Activated effector memory CD4-positive, alpha-beta T cell treated with Interleukin-2 at 50 U/mL for 16 hours (primary cell): ENCODE measurements at places on chromosomes 11 and 22.

- no peak for DNase-seq
These were observed 551 bp downstream of the AGBL2 start for GRCh38 chr11:47714554-47715081.

GRCh38 chr22:43085658-43086606 lies 3.3 kb downstream of the TTLL1 start:
- no peak for DNase-seq

GRCh38 chr11:113477321-113477720 lies 2.1 kb upstream of the DRD2 start:
- no peak for DNase-seq

GRCh38 chr22:31611061-31611760 lies 50.8 kb downstream of the PISD start:
- no peak for DNase-seq

GRCh38 chr22:50610581-50610980 lies 10.0 kb downstream of the MAPK8IP2 start:
- no peak for DNase-seq

DNA sequence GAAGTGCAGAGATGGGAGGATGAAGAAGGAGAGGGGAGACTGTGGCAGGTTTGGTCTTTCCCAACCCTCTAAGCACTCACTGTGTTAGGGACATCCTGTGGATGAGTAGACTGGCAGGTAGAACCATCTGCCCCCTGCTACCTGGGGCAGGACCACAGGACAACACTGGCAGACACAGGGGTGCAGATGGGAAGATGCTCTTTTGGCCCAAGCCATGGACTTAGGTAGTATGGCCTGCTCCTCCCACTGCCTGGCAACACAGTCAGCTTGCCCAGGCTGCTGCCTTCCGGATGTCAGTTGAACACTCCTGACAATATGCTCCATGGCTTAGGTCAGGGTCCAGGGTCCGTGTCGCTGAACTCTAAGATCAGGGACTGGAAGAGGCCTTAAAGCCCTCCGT lies 140.7 kb upstream of the NAV2 start:
- DNase-seq = no peak

GRCh38 chr22:20773793-20774212 lies at the start of gene SERPIND1:
TSS of gene SERPIND1 (plus strand) at chr22:20774113. CDS start at chr22:20779313, 5,200 bp downstream.
- DNase-seq = no peak

DNA sequence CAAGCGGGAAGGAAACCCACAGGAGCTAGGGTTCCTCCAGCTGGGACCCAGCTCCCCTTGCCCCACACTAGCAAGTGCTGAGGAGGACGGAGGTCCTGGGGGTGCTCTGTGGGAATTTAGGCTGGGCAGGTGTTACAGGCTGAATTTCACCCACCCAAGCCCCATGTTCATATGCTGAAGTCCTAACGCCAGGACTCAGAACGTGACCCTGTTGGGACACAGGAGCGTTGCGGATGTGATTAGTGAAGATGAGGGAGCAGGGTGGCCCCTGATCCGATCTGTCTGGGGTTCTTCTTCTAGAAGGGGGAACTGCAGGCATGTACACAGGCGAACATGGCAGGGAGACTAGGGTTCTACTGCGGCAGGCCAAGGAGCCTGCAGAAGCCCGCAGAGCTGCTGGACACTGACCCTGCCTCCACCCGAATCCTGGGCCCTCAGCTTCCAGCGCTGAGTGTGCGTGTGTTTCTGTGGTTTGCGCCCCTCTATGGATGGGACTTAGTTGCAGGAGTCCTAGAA lies 103.4 kb upstream of the FGF3 start:
- no peak for DNase-seq

- DNase-seq = no peak
These were observed 1.2 kb downstream of the MSANTD2 start for GRCh38 chr11:124798991-124799347.

- no peak for DNase-seq
These were observed 97.0 kb downstream of the FAM181B start for GRCh38 chr11:82636615-82637014.

DNA sequence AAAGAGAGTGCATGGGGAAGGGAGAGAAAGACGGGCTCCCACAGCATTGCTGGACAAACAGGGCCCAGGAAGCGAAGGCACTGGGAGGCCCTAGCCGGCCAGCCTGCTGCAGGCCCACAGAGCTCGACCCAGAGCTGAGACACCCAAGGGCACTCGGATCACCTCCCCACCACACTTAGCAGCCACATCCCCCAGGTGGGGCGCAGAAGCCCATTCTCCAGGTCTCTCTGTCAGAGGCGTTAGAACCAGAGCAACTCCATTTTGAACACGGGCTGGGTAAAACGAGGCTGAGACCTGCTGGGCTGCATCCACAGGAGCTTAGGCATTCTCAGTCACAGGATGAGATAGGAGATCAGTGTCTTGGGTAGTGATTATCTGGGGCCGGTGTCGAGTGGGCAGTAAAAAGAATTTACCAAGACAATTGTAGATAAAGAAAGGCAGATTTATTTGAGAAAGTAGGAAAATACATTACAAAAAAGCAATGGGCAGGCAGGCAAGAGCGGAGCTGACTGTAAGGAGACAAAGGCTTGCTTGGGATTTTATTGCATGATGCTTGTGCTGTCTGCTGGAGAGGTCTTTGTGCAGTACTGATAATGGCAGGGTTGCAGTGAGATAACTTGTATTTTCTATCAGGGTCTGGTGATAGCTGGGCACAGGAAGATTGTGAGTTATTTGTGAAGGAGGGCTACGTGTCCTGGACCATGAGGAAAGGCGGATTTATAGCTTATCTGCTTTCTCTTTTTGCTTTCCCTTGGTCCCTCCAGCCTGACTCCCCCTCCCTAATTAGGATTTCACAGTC lies 13.4 kb upstream of the CAPN5 start:
- no peak for DNase-seq

DNA sequence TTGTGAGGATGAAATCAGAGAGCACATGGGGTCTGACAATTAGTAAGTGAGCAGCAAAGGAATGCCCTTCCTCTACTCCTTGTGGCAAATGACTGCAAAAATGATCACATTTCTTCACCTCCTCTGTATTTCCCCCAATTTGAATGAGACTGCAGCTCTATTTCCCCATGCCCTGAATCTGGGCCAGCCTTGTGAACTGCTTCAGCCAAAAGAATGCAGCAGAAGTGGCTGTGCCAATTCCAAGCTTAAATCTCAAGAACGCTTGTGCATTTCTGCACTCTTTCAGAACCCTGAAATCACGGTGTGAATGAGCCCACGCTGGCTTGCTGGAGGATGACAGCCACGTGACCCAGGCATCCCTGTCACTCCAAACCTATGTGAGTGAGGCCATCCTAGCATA lies 9.9 kb downstream of the SLC43A3 start:
- no peak for DNase-seq

DNA sequence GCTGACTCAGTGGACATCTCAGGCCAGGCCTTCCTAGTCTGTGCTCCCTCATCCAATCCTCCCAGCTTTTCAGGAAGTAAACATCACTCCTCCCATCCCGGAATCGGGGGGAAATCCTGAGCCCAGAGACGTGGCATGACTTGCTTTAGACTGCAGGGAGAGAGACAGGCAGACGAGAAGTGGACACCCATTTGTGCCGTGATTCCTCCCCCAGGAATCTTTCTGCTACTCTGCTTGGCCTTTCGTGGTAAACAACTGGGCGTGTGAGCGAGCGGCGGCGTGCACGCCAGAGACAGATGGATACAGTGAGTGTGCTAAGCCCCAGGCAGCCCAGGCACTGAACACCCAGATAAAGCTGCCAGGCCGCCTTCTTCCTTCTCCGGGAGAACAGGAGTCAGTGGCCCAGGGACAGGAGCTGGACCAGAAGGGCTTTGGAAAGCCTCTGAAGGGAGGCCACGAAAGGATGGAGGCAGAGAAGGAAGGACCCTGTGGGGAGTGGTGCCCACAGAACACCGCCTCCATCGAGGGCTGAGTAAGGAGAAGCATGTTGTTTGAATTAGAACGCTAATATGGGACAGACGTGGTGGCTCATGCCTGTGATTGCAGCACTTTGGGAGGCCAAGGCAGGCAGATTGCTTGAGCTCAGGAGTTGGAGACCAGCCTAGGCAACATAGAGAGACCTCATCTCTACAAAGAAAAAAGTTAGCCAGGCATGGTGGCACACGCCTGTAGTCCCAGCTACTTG lies 53.0 kb upstream of the PRR5 start:
- no peak for DNase-seq

DNA sequence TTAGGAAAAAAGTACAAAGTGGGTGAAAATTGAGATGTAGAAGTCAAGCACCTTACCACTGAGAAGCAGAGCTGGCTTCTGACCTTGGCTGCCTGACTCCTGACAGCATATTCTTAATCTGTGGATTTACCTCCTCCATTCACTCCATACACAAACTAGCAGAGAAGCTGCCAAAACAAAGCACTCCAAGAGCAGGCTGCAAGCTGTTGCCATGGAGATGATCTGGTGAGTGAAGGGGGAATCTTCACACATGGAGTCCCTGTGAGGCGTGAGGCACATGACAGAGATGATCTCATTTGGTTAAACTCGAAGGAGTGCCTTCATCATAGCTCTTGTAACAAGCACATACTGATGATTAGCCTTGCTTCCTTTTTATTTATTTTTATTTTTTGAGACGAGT lies 16.1 kb downstream of the COMMD9 start:
- no peak for DNase-seq

DNA sequence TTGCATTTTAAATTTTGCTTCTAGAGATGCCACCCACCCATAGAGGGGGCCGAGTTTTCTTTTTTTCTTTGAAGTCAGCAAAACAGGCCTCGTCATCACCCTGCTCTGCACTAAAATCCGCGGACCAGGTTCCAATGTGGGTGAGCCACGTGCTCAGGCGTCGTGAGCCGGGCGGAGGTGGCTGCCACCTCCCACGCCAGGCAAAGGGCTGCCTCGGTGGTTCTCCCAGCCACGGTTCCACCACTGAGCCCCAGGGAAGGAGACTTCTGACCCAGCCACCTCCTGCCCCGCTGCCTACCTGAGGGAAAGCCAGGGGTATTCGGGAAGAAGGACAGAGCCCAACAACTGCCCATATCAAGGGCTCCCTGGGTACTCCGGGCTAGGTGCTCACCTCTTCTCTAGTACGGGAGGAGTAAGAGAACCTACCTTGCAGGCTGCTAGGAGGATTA lies 45.3 kb downstream of the MN1 start:
- DNase-seq = no peak

DNA sequence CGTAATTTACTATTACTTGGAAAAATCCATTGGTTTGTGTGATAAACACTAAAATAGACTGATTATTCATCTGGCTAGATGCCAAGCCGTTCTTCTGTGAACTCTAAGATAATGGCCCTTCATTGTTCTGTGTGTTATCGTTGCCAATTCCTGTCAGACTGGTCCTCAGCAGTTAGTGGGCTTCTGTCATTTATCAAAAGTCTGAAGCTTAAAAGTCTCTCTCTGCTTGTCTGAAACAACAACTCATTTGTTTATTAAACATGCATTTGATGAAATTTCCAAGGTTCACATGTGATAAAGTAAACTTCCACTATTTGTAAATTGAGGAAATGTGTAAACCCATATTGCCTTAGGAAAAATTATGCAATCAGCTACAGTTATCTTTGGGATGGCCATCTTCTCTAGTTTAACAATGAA lies 21.1 kb upstream of the RDX start:
- no peak for DNase-seq

DNA sequence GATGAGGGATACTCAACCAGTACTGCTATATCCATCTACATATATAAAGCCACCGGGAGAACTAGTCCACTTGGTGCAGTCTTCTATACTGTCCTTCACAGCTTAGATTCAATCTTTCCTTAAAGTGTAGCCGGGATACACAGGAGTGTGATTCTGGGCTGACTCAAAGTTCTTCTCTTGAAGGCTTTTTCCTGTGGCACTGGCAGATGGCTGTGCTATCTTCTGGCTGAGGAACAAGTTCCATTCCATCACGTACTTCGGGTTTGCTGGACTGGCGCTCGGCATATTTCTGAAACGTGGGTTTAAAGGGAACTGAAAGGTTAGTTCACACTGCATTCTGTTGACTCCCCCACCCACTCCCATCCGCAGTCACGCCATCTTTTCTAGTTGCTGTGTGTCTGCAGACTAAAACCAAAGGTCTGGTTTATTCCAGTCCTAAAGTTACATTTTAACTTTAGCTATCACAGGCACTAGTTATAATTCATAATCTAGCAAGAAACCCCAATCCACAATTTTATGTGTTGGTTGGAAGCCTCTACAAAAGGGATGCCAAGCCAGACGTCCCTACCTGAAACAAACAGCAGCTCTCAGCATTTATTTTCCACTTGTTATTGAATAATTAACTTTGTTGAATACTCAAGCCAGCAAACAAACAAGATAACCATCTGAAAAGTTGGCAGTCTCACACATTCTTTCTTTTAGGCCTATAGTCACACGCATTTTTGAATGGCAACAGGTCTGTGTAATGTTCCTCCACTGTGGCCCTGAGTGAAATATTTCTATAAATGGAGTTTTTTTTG lies 7.5 kb upstream of the C11orf65 start:
- DNase-seq = no peak
